ENCODE measurements at places on chromosomes 12 and 14.

GRCh38 chr12:1226951-1227350 lies 235.9 kb downstream of the ERC1 start:
- DNase-seq, result no peak

DNA sequence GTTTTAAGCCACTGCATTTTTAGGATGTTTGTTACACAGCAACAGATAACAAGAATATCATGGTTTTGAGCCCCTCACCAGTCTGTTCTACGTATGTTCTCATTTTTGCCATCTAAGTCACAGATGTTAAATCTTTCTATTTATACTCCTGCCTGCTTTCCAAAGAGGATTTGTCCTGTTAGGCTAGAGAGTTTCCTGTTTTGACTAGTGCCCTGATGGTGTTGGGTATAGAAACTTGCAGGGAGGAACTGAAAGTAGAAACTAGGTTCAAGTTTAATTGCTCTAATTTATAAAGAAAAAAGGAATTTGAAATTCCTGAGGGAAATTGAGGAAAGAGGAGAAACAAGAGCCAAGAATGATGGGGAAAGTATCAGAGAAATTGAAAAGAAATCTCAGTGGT lies 74.4 kb upstream of the COCH start:
- no peak for DNase-seq

DNA sequence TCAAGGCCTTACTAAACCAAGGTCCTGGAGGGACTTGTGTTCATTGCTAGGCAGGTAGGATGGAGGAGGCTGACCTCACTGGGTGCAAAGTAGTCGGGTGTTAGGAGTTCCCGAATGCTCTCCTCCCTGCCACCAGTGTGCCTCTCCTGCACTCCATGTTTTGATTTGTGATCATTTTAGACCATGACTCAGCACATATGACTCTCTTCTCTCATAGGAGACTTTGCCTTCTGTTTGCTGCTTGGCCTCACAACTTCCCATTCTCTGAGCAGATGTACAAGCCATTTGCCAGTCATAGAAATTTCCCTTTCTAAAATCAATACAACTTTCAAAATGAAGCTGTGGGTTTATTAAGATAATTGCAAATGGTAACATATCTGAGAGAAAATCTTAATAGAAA lies 46.6 kb upstream of the LRIG3 start:
- DNase-seq, result no peak

GRCh38 chr14:61537563-61538463 lies 157.5 kb upstream of the HIF1A start:
- no peak for DNase-seq

DNA sequence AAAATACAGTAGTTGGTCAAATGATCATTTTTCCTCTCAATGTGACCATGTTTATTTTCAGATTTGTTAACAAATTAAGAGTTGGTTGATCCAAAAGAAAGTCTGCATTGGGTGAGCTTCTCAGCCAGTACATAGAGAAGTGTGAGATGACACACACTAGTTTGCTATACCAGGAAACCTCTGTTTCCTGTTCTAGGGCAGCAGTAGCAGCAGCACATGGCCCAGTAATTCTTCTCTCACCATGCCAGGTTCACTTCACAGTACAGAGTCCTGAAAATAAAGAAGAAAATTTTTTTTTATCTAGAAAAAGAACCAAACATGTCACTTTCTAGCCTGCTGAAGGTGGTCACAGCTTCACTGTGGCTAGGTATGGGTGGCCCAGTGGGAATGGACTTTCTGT lies 250.2 kb upstream of the OR4E1 start:
- DNase-seq, result no peak

GRCh38 chr12:68236421-68237059 lies 10.9 kb upstream of the IL26 start:
- peak; percentile 54 for DNase-seq

- DNase-seq, result no peak
These were observed 9.8 kb downstream of the CCDC85C start for GRCh38 chr14:99593971-99594841.

DNA sequence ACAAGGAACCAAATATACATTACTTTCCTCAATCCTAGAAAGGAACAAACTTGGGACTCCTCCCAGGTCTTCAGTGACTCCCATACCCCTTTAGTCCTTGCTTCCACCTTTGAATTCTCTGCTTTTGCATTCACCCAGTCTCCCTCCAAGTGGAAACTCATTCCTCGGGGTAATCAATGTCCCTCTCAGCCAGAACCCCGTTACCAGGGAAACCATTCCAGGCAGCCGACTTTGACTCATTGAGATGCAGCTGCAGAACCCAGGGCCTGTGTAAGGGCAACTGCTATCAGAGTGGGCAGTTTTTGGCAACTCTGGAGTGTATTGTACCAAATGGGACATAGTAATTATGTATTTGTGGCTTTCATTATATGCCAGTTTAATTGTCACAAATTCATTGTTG lies 186.2 kb downstream of the NRXN3 start:
- no peak for DNase-seq

DNA sequence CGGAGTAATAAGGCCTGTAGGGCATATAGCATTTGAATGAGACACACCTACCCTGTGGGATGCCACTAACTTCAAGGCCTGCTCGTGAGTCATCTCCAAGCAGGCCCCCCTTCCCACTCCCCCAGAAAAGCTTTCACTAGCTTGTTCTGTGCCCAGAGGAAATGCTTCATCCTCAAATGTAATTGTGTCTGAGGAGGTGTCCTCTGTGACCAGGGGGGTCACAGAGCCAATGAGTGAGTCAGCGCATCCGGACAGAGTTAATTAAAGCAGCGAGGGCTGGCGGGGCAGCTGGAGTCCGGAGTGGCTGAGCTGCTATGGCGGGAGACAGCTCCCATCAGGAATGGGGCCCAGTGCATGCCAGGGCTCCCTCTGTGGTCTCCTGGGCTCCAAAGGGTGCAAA lies 27.0 kb upstream of the ESRRB start:
- DNase-seq, result no peak

GRCh38 chr12:3366451-3367110 lies 124.4 kb upstream of the PRMT8 start:
- DNase-seq, result no peak

DNA sequence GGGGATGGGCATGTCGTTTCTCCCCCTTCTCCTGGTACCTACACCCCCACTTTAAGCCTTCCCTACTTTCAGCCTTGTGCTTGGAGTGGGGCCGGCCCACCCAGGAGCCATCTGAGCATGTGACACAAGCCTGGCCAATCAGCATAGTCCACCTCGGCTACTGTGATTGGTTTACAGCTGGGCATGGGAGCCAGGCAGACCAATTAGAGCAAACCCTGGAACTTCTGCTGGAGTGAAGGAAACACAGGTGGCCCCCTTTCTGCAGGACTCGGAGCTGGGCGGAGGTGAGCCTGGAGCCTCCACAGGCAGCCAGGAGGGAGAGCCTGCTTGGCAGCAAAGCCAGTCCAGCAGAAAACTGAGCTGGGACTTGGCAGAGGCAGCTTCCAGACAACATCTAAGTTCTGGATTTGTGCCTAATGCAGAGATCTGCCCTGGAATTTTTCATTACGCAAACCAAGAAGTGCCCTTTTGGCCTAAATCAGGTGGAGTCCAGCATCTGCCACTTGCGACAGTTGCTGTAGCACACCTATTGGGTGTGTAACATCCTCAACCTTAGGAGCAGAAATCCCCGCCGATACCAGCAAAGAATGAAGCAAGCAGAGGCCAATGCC lies 59.5 kb downstream of the SCARB1 start:
- DNase-seq, result no peak

DNA sequence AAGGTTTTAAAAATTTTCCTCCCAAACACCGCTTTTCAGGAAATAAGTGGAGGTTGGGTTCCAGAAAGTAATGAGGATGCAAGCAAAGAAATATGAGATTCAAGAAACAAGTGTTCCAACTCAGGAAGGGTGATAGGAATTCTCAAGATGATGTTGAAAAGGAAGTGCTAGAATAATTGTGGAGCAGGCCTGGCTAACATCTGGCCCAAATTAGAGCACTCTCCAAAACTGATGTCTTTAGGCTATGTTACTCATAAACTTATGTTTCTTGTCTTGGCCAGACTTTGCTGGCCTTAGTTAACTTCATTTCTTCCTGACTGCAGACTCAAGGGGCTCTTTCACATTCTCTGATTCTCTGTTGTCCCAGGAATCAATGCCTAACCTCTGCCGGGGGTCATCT lies 116.3 kb downstream of the TMTC3 start:
- no peak for DNase-seq

DNA sequence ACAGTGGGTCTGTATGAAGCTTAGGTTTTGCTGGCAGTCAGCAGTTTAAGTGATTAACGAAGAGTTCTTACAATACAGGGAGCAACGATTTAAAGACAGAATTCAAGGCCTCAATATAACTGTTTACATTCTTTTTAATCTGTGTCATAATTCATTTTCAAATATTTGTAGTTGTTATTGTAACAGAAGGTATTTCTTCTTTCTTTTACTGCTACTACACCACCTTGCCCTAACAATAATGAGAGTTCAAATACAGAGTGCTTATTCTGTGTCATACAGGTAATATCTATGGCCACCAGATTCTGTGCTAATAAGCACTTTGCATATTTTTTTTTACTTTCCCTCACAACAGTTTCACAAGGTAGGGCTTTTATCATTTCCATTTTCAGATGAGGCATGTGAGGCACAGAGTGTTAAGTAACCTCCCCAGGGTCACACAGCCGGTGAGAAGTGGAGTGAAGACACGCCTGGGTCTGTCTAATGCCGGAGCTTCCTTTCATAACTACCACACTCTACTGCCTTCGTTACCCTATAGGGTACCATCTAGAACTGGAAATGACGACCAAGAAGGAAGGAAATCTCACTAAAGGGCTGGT lies 81.9 kb downstream of the PELI2 start:
- DNase-seq, result no peak

- DNase-seq, result no peak
These were observed 59.8 kb upstream of the TBPL2 start for GRCh38 chr14:55500219-55500701.

DNA sequence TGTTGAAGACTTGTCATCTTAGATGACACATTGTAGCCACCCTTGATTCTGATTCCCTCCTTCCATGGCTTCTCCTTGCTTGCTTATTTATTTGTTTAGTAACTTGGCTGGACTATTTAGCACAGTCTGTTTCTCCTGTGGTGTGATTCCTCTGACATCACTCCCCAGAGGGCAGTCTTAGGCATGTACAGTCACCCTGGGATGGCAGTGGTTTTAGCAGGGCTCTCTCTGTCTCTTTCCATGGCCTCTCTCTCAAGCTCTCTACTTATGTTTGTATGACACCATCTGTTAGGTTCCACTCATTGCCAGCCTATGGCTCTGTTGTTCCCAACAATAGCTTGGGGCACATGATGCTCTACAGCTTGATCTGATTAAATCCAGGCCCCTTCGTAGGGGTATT lies 158.3 kb downstream of the ADGRD1 start:
- no peak for DNase-seq

GRCh38 chr12:93366422-93366821 lies 11.3 kb upstream of the NUDT4 start:
- DNase-seq, result no peak

DNA sequence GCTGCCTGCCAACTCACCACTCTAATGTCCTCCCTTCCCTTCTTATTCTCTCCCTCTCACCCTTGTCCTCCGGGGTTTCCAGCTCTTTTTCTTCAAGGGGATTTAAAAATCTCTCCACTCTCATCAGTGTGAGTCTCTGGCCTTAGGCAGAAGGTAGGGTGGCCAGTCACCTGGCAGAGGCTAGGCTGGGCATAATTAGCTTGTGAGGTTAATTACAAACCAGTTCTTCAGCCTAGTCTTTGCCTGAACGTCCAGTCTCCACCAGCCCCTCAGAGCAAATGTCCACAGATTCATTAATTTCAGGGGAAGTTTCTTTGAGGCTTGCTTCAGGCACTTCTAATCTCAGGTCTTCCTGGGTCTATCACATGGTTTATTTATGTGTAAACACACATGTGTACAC lies 6.7 kb downstream of the KRT7 start:
- no peak for DNase-seq

DNA sequence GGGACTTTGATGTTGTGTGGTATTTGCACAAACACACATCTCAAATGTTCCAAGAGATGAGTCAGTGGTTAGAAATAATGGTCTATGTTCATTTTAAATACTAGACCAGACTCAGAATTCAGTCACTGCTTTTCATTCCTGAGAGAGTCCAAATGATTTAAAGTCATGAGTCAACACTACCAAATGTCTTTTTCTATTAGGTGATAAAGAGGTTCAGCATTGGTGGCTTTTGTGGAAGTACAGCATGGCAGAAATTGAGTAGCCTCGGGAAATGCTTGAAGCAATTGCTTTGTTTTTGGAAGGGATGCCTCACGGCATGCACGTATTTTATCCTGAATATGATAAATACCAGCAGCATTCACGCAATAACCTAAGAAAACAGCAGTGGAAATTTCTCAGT lies 115.7 kb downstream of the DIO2 start:
- DNase-seq, result no peak

DNA sequence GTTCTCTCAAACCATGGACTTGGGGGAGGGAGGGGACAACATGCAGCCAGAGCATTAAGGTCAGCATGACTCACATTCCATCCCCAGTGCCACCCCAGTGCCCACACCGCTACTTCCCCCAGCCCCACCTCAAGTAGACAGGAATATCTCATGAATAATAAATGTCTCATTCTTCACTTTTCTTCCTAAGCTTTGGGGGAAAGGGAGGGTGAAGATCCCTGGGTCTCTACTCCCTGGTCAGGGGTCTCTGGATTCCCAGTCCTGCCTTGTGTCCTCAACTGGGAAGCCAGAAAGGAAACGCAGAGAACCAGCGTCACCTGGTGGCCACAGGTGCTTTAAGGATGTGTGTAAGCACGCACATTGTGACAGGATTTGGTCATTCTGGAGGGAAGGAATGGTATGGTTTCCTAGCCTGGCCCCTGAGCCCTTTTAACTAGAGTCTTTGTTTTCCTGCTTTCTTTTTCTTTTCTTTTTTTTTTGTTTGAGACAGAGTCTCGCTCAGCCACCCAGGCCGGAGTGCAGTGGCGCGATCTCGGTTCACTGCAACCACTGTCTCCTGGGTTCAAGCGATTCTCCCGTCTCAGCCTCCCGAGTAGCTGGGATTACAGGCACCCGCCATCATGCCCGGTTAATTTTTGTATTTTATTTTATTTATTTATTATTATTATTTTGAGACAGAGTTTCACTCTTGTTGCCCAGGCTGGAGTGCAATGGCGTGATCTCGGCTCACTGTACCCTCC lies 3.4 kb downstream of the GPR84 start:
- no peak for DNase-seq

GRCh38 chr12:2212971-2213869 lies 160.4 kb downstream of the CACNA1C start:
- no peak for DNase-seq

- no peak for DNase-seq
These were observed 30.8 kb downstream of the TTC7B start for GRCh38 chr14:90785471-90785870.

DNA sequence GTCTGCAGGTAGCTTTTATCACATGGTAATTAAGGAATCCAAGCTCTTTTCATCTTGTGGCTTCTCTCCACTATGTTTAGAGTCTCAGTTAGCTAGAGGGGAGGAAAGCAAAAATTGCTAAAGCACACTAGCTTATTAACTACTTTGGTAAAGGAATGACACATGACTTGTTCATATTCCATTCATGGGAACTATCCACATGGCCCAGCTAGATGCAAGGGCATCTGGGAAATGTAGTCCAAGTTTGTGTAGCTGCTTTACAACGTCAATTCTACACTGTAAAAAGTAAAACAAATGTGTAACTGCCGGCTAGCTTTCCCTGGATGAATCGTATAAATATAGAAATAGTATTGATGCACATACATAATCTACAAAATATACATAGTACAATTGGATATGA lies 244.5 kb upstream of the LRFN5 start:
- DNase-seq, result no peak

- no peak for DNase-seq
These were observed 222.6 kb downstream of the RGS6 start for GRCh38 chr14:72154645-72155378.

Data from stimulated activated effector memory CD8-positive, alpha-beta T cell treated with anti-CD3 and anti-CD28 coated beads, Interleukin-12 subunit alpha, Interleukin-12 subunit beta, amount 100 ng/mL, for 72 hours (primary cell).